ENCODE measurements at places on chromosomes 1 and 21. TPM values are rescaled to one million over a fixed set of nuclear protein-coding genes. Genes with fewer than 3 reads are reported as not detected.

Gene KCNH1
- total RNA-seq = not detected

DNA sequence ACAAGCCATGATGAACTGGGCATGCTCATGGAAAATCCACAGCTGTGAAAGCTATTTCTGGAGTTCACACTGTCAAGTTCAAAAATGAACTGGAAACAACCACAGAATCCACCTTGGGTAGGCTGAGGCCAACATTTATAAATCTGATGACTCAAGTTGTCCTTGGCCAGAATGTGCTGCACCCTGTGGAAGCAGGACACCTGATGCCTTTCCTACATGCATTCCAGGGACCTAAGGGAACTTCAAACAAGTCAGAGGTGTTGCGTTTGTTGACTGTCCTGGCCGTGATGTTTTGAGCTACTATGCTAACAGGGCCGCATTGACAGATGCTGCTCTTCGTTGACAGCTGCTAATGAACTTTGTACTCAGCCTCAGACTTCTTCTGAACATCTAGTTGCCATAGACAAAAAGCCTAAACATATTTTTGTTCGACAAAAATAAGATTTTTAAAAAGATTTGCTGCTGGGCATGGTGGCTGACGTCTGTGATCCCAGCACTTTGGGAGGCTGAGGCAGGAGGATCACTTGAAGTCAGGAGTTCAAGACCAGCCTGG lies 127.9 kb upstream of the SLC45A1 start:
- no peak for DNase-seq

DNA sequence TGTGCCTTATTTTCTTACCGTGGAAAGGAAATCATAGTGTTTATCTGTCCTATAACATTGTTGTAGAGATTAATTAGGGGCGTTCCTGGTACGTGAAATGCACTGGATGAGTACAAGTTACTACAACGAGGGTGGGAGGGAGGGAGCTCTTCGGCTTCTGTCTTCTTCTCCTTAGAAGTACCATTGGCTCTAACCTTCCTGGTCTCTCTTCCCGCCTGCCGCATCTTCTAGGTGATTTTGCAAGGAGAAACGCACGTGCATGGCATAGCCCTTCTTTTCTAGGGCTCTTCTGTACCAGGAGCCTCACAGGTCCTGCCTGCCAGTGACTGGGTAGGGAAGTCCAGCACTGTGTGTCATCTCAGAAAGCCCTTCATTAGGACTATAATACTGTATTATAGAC lies 16.8 kb downstream of the SH3BP5L start:
- no peak for DNase-seq

Gene BSND
- under 0.01 TPM for total RNA-seq

Gene HSPA13
- total RNA-seq = 13.9 TPM

Gene CD1B
- not detected for total RNA-seq

Gene IFNAR1
- 42.9 TPM for total RNA-seq

DNA sequence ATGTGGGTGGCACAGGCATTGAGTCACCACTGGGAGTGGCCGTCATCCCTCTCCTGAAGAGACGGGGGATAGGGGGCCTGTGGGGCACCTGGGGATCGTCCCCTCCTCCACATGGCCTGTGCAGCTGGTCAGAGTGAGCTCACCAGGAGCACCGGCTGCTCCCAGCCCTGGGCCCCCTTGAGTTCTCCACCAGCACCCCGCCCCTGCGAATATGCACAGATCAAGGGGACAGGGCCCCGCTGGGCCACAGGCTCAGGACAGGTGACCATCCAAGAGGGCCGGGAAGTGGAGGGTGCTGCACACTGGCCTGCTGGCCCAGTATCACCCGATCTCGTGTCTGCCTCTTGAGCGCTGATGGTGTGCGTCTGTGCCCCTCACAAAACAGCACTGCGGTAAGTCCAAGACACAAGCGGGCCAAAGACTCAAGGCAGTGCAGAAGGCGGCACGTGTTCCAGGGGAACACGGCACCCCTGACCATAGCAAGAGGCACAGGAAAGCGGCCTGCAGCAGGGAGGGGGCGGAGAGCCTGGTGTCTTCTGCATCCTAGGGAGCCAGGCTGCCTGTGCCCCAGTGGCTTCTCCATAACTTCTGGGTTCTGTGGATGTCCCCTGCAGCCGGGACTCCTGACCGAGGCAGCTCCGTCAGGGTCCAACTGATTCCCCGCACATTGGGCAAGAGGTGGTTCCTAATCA lies 18.1 kb upstream of the TSPEAR start:
- DNase-seq = no peak

Gene ADPRS
- 48.7 TPM for total RNA-seq

Gene MIXL1
- total RNA-seq = not detected

All from breast epithelium (tissue), 4 donors.